ENCODE measurements at places on chromosomes 1 and 21. TPM values are rescaled to one million over a fixed set of nuclear protein-coding genes. Genes with fewer than 3 reads are reported as not detected.
A peak's percentile ranks its signal among the peaks of the same experiment; 100 is the strongest.

The LAMC1 gene
- total RNA-seq: 406 TPM

The OR14I1 gene
- total RNA-seq: not detected

The CD48 gene
- not detected for total RNA-seq

The PYHIN1 gene
- total RNA-seq: not detected

The RIPPLY3 gene
- not detected for total RNA-seq

The MFAP2 gene
- total RNA-seq: 31.3 TPM

The HIPK1 gene
- total RNA-seq: 37.1 TPM

The COL9A2 gene
- total RNA-seq: 0.42 TPM

The TACSTD2 gene
- 13.3 TPM for total RNA-seq

The ALX3 gene
- 8.6 TPM for total RNA-seq

GRCh38 chr1:25805863-25806225, 5.9 kb downstream of the SELENON start:
- no peaks in the 10 kb centered on the region for H3K27me3 ChIP-seq
- peaks cover 27% of the 10 kb centered on the region for H3K4me1 ChIP-seq
- H3K27ac ChIP-seq: no peak overlapping the region
- no peak for DNase-seq
- H3K36me3 ChIP-seq: no peaks in the 10 kb centered on the region

DNA sequence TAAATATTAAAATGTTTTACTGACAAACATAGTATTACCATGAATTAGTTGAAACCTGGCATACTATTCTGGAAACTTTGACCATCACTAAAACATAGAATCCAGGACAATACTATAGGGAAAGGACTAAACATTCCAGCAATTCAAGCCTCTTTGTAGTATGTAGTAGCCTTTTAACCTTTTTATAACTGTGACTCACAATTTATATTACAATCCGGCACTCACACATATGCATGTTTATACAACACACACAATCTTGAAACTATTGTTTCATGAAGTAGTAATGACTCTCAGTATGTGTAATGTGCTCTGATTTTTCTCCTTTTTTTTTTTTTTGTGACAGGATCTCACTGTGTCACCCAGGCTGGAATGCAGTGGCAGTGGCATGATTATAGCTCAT, 64.3 kb downstream of the ANKRD13C start:
- H3K27me3 ChIP-seq: no peaks in the 10 kb centered on the region
- H3K4me3 ChIP-seq: no peak overlapping the region
- peak; percentile 29 for DNase-seq
- H3K27ac ChIP-seq: peak overlapping the region; percentile 36

DNA sequence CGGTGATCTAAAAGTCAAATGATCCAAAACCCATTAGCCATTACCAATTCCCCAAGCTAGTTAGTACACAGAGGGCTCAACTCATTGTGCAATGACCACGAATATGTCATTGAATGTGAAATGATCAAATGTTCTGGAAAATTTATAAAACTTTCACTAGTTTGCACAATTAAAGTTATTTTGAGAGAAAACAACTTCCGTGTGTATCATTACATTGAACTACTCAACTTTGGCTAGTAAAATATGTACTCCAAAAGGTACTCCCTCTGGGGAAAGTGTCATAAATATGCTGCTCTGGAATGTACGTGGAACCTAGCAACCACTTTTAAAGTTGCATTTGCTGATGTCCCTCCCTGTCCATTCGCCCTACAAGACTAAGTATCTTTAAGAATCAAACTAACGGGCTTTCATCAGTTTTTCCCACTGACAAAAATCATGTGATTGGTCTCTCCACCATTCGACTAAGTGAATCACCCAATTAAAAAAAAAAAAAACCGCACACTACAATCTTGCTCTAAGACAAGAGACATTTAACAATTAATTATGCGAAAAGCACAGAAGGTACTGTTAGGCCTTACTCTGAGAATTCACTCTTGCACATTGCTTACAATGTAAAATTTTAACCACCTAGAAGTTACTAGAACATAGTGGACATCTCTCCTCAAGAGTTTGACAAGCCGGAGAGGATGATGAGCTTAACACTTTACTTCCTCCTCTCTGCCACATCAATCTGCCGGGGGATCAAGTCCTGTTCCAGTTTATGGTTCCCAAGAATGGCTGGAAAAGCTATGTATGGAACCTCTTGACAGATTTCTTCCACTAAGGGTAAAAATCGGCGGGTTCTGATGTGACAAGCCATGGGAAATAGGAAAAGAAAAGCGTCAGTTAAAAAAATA, 1.2 kb downstream of the ACBD3 start:
- peaks cover 46% of the 10 kb centered on the region for H3K4me1 ChIP-seq
- DNase-seq: peak; percentile 43
- peaks cover 28% of the 10 kb centered on the region for H3K36me3 ChIP-seq
- H3K4me3 ChIP-seq: peak overlapping the region; percentile 99
- H3K27me3 ChIP-seq: no peaks in the 10 kb centered on the region
- peak overlapping the region; percentile 97 for H3K27ac ChIP-seq

GRCh38 chr1:79042117-79042516, 35.6 kb upstream of the ADGRL4 start:
- H3K36me3 ChIP-seq: peaks cover 16% of the 10 kb centered on the region
- H3K27ac ChIP-seq: peak overlapping the region; percentile 55
- H3K4me1 ChIP-seq: peaks cover 38% of the 10 kb centered on the region
- no peak overlapping the region for H3K4me3 ChIP-seq

- H3K27me3 ChIP-seq: no peaks in the 10 kb centered on the region
- no peak overlapping the region for H3K27ac ChIP-seq
- no peak overlapping the region for H3K4me3 ChIP-seq
- H3K36me3 ChIP-seq: no peaks in the 10 kb centered on the region
- no peak for DNase-seq
Measured at GRCh38 chr1:81455481-81455880, 345.3 kb upstream of the ADGRL2 start.

- H3K4me3 ChIP-seq: no peak overlapping the region
- no peak overlapping the region for H3K27ac ChIP-seq
- no peak for DNase-seq
- no peaks in the 10 kb centered on the region for H3K36me3 ChIP-seq
Measured at GRCh38 chr21:37294679-37295078, 27.5 kb upstream of the VPS26C start.

DNA sequence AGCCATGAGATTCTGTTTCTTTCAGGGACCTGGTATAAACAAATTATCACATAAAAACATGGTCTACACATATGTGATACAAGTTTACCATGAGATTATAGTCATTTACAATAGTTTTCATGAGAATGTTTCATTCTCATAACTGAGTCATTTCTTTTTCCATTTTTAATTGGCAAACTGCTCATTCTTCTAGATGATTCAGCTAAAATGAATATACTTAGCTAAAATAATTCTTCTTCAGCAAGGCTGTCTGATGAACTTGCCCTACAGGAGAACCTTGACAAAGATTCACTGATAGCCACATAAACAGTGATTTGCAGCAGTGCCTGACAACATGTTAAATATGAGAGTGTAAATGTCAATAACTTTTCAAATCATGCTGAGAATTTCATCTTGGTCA, 253.2 kb downstream of the FMN2 start:
- peak overlapping the region; percentile 64 for H3K4me3 ChIP-seq
- H3K27me3 ChIP-seq: peaks cover 14% of the 10 kb centered on the region
- peaks cover 76% of the 10 kb centered on the region for H3K4me1 ChIP-seq
- peak overlapping the region; percentile 91 for H3K27ac ChIP-seq
- DNase-seq: peak; percentile 47

GRCh38 chr21:43290421-43291346, 121.9 kb downstream of the CRYAA start:
- DNase-seq: no peak
- H3K4me3 ChIP-seq: no peak overlapping the region
- no peak overlapping the region for H3K27ac ChIP-seq
- peaks cover 3% of the 10 kb centered on the region for H3K36me3 ChIP-seq
- H3K4me1 ChIP-seq: no peaks in the 10 kb centered on the region

GRCh38 chr1:11566042-11566850, 87.3 kb downstream of the DISP3 start:
- no peak for DNase-seq
- H3K36me3 ChIP-seq: no peaks in the 10 kb centered on the region
- H3K4me3 ChIP-seq: no peak overlapping the region
- no peak overlapping the region for H3K27ac ChIP-seq
- H3K4me1 ChIP-seq: no peaks in the 10 kb centered on the region
- H3K27me3 ChIP-seq: peaks cover 39% of the 10 kb centered on the region

DNA sequence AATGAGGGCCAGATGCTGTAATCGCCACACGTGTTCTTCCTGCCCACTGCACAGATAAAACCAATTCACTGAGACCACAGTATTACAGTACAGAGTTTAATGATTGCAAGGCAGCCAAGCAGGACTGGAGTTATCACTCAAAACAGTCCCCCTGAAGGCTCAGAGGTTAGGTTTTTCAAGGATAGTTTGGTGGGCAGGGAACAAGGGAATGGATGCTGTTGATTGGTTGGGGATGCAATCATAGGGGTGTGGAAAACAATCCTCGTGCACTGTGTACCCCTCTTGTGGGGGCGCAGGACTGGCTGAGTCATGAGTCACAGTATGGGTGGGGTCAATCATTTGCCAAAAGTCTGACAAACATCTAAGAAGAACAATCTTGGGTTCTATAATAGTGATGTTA, 12.4 kb upstream of the USP1 start:
- no peak overlapping the region for H3K27ac ChIP-seq
- H3K4me3 ChIP-seq: no peak overlapping the region
- no peaks in the 10 kb centered on the region for H3K36me3 ChIP-seq
- peaks cover 1% of the 10 kb centered on the region for H3K27me3 ChIP-seq
- H3K4me1 ChIP-seq: peaks cover 8% of the 10 kb centered on the region
- no peak for DNase-seq

- peaks cover 23% of the 10 kb centered on the region for H3K4me1 ChIP-seq
- peak overlapping the region; percentile 76 for H3K27ac ChIP-seq
- DNase-seq: peak; percentile 89
Measured at GRCh38 chr1:100989306-100990077, 36.1 kb downstream of the DPH5 start.

GRCh38 chr1:221344693-221345092, 397.2 kb downstream of the DUSP10 start:
- H3K4me1 ChIP-seq: peaks cover 11% of the 10 kb centered on the region
- H3K36me3 ChIP-seq: no peaks in the 10 kb centered on the region
- H3K4me3 ChIP-seq: no peak overlapping the region
- no peaks in the 10 kb centered on the region for H3K27me3 ChIP-seq
- peak; percentile 36 for DNase-seq

DNA sequence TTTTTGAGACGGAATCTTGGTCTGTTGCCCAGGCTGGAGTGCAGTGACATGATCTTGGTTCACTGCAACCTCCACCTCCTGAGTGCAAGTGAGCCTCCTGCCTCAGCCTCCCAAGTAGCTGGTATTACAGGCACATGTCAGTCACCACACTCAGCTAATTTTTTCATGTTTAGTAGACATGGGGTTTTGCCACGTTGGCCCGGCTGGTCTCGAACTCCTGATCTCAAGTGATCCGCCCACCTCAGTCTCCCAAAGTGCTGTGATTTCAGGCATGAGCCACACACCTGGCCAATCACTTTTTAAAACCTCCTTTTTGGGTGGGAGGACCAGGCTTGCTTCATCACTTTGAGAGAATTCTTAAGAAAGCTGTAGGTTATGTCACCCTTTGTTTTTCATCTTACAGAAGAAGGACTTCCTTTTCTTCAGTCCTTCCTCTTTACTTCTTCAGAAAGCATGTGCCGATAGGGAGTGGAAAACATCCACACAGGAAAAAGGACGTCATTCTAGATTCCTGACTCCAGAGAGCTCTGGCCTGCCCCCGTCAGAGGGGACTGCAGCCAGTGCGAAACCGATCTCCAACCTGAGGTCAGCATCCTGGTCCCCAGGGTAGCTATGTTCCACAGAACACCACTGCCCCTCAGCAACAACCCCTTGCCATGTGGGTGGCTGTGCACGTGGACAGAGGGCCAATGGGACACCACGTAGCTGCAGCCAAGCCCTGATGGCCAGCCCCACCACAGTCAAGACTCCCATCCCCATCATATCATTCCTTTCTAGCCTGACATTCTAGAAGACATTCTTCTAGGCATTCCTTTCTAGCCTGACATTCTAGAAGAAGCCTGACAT, 21.9 kb downstream of the NCF2 start:
- peaks cover 64% of the 10 kb centered on the region for H3K4me1 ChIP-seq
- no peak overlapping the region for H3K27ac ChIP-seq
- no peak overlapping the region for H3K4me3 ChIP-seq
- peaks cover 3% of the 10 kb centered on the region for H3K27me3 ChIP-seq
- no peak for DNase-seq

GRCh38 chr1:82586473-82586872, 785.7 kb downstream of the ADGRL2 start:
- H3K36me3 ChIP-seq: no peaks in the 10 kb centered on the region
- no peak overlapping the region for H3K4me3 ChIP-seq
- DNase-seq: no peak
- no peak overlapping the region for H3K27ac ChIP-seq
- H3K27me3 ChIP-seq: no peaks in the 10 kb centered on the region

GRCh38 chr1:154386643-154387352, 18.3 kb upstream of the IL6R start:
- peak overlapping the region; percentile 70 for H3K4me3 ChIP-seq
- H3K27me3 ChIP-seq: peaks cover 40% of the 10 kb centered on the region
- no peak for DNase-seq
- H3K27ac ChIP-seq: no peak overlapping the region
- no peaks in the 10 kb centered on the region for H3K36me3 ChIP-seq

DNA sequence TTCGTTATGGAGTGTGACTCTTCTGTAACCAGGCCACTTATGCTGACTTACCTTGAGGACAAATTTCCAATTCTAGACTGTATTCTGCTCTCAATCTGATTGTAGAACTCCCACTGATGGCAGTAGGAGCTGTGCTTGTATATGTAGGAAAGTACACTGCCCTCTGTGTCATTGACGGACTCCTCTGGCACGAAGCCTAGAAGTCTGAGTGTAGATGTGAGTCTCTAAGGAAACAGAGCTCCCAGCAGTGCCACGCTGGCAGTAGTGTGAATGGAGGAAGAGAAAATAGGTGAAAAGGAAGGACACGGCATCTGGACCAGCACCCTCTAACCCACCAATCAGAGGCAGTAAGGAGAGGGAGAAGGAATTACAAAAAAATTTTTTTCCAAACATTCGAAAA, 130.4 kb upstream of the ADGRL2 start:
- DNase-seq: peak; percentile 85
- no peaks in the 10 kb centered on the region for H3K36me3 ChIP-seq
- H3K27me3 ChIP-seq: no peaks in the 10 kb centered on the region

GRCh38 chr21:40049031-40049930, 182.0 kb downstream of the PCP4 start:
- H3K4me3 ChIP-seq: peak overlapping the region; percentile 69
- no peaks in the 10 kb centered on the region for H3K27me3 ChIP-seq

GRCh38 chr1:54604572-54605370, 18.6 kb downstream of the FAM151A start:
- H3K4me3 ChIP-seq: no peak overlapping the region
- DNase-seq: no peak
- no peaks in the 10 kb centered on the region for H3K4me1 ChIP-seq
- H3K36me3 ChIP-seq: no peaks in the 10 kb centered on the region
- no peaks in the 10 kb centered on the region for H3K27me3 ChIP-seq
- H3K27ac ChIP-seq: no peak overlapping the region

- no peaks in the 10 kb centered on the region for H3K36me3 ChIP-seq
- H3K4me3 ChIP-seq: no peak overlapping the region
- DNase-seq: no peak
- H3K27me3 ChIP-seq: no peaks in the 10 kb centered on the region
- H3K4me1 ChIP-seq: peaks cover 83% of the 10 kb centered on the region
Measured at GRCh38 chr1:234958706-234959657, 169.7 kb downstream of the TOMM20 start.

GRCh38 chr1:161177112-161177935, at the start of gene B4GALT3:
TSS of gene B4GALT3 (minus strand) at chr1:161177507. CDS start at chr1:161176060, 1,447 bp downstream.
- H3K36me3 ChIP-seq: peaks cover 26% of the 10 kb centered on the region
- peak; percentile 64 for DNase-seq
- H3K4me3 ChIP-seq: peak within 1 kb of the TSS; percentile 99
- H3K27ac ChIP-seq: peak within 1 kb of the TSS; percentile 98
- peaks cover 3% of the 10 kb centered on the region for H3K27me3 ChIP-seq

Data from HFFc6 (cell line).